Spinal cord (tissue), 10 donors: ENCODE measurements at places on chromosomes 1 and 21.

- peaks cover 5% of the 10 kb centered on the region for H3K4me1 ChIP-seq
- peaks cover 67% of the 10 kb centered on the region for H3K36me3 ChIP-seq
- H3K4me3 ChIP-seq: no peak overlapping the region
- no peak for DNase-seq
Measured at GRCh38 chr1:44220001-44220751, 6.9 kb downstream of the DMAP1 start.

- no peaks in the 10 kb centered on the region for H3K27me3 ChIP-seq
- H3K4me1 ChIP-seq: no peaks in the 10 kb centered on the region
- H3K27ac ChIP-seq: no peak overlapping the region
- DNase-seq: no peak
Measured at GRCh38 chr1:225413708-225414375, 14.0 kb downstream of the LBR start.

DNA sequence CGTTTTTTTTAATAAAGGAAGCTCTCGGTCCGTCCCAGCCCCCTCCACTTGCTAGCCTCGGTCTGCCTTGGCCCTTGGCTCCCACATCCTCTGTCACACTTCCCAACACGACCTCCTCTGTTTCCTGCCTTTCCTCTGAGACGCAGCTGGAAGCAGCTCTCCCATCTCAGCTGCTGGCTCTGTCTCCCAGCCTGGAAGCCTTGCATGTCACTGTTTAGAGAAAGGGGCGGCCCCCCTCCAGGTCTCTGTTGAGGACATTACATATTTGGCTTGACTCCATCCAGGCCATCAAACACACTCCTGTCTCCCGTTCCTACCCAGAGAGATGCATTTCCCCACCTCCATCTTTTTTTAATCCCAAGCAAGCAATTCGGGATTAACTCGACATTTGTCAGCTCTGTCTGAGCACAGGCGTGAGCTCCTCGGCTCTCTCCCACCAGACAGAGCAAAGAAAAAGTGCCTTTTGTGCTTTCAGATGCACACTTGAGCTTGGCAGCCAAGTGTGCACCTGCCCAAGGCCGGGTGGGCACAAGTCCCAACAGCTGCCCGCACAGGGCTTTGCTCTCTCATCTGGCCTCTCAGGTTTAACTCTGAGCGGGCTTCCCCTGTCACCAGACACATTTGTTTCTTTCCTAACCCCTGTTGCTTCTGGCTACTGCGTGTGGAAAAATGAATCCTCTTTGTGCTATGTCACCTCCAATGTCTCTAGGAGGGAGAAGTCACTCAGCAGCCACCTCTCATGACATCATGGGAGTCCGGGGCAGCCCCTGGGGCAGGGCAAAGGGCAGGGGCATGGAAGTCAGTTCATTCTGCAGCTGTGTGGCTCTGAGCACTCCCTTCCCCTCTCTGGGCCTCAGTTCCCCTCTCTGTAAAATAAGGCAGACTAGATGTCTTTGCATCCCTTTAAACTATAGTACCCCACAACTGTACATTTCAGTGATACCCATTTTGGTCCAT, 108.3 kb downstream of the KCND3 start:
- peak overlapping the region; percentile 71 for H3K27ac ChIP-seq
- peak; percentile 95 for DNase-seq
- no peak overlapping the region for H3K4me3 ChIP-seq
- H3K27me3 ChIP-seq: no peaks in the 10 kb centered on the region

DNA sequence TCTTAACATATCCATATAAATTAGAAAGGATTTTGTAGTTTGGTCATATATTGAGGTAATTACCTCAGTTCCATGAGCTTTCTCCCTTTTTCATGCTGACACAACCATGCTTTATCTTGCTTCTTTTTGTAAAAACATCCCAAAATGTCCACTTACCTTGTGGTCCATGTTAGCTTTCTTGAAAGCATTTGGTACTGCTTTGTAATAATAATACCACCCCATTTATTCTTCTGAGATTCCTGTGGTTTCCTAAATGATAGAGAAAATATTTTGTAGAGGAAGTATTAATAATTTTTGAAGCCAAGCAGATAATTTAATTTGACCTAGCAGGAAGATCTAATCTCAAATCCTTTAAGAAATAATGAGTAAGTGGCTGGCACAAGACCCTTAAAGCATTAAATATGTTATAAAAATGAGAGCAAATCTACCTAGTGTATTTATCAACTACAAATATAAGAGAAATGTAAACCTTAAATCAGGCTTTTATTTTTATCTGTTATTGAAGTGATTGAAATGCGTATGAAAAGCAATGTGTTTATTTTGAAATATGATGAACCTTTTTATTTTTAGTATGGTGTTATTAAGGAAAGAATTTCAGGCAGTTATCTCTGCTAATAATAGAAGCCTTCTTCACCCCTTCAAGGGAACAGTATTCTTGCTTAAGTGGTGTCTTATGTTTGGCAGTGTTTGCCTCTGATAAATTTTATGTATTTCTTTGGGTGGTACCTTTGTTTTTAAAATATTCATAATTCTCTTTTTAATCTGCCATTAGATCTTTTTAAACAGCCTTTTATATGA, 9.2 kb downstream of the PRKAA2 start:
- no peak overlapping the region for H3K27ac ChIP-seq
- no peak for DNase-seq
- H3K27me3 ChIP-seq: no peaks in the 10 kb centered on the region
- no peaks in the 10 kb centered on the region for H3K4me1 ChIP-seq
- no peaks in the 10 kb centered on the region for H3K36me3 ChIP-seq

DNA sequence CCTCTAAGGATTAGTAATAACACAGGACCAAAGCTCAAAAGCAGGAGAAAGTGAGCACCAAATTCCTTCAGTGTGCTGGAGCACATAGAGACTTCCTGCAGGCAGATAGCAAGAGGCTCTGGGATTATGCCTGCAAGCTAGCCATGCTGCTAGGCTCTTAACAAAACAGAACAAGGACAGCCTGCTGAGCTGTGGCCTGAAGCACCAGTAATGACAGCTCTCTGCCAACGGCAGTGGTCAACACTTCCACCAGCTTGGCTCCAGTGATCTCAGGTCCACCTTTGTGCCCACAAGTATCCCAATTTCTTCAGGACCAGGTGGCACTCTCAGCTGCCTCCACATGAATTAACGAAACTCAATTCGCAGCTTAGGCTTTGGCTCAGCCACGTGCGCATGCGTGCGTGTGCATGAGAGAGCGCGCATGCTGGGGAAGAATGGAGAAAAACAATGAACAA, 64.2 kb downstream of the SLC45A1 start:
- H3K27ac ChIP-seq: peak overlapping the region; percentile 17
- no peaks in the 10 kb centered on the region for H3K27me3 ChIP-seq
- no peak for DNase-seq
- H3K36me3 ChIP-seq: peaks cover 3% of the 10 kb centered on the region
- peaks cover 40% of the 10 kb centered on the region for H3K4me1 ChIP-seq

DNA sequence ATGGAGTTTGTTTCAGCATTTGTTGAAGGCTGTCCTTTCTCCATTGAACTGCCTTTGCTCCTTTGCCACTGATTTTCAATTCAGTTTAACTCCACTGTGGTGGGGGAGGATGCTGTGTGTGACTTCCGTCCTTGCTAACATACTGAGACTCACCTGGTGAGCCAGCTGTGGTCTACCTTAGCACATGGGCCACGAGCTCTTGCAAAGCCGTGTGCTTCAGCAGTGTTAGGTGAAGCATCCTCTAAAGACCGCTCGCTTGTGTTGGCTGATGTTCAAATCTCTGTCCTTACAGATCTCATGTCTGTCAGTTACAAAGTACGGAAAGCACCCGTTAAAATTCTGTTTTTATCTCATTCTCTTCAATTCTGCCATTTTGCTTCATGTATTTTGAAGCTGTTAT, 3.6 kb upstream of the SPATC1L start:
- H3K27ac ChIP-seq: no peak overlapping the region
- no peak overlapping the region for H3K4me3 ChIP-seq
- peaks cover 22% of the 10 kb centered on the region for H3K4me1 ChIP-seq
- H3K36me3 ChIP-seq: peaks cover 47% of the 10 kb centered on the region

DNA sequence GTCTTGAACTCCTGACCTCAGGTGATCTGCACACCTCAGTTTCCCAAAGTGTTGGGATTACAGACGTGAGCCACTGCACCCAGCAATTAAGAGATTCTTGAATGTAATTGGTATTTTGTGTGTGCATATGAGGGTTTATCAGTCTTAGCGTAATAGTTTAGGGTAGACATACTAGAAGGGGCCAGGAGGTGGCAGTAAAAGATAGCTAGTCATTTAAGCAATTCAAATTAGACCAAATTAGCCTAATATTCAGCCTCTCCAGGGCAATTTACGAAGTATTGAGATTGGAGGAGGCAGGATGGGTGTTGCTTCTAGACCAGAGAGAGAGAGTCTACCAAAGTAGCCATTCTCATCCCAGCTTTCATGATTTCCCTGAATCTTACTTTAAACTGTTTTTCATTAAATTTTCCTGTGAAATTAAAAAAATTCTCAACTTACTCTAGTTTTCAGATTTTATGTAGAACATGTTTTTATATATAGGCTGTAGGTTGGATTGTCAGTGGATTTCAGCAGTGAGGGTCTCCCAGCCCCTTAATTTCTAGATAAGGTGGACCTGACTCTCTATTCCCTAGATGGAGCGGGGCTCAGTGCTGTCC, 119.7 kb downstream of the HHAT start:
- no peaks in the 10 kb centered on the region for H3K36me3 ChIP-seq
- no peaks in the 10 kb centered on the region for H3K4me1 ChIP-seq
- H3K27ac ChIP-seq: no peak overlapping the region
- no peak overlapping the region for H3K4me3 ChIP-seq
- no peaks in the 10 kb centered on the region for H3K27me3 ChIP-seq

DNA sequence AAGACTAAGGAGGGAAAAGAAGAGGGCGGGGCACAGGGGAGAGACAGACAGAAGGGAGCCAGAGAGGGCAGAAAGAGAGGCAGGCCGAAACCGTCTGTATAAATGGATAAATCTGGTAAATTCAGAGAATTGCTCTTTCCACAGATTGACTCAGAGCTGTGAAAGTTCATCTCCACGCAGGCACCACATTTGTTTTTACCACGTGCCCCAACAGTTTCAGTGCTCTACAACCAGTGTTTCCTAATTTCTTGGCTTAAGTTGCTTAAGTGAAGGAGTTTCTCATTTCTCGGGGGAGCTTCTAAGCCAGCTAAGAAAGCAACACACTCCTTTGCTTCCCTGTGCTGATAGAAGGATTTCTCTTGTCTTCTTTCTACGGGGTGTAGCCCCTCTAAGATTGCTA, 87.1 kb downstream of the ENAH start:
- peaks cover 13% of the 10 kb centered on the region for H3K36me3 ChIP-seq
- H3K4me1 ChIP-seq: no peaks in the 10 kb centered on the region
- no peaks in the 10 kb centered on the region for H3K27me3 ChIP-seq
- no peak overlapping the region for H3K27ac ChIP-seq
- no peak overlapping the region for H3K4me3 ChIP-seq
- DNase-seq: no peak

DNA sequence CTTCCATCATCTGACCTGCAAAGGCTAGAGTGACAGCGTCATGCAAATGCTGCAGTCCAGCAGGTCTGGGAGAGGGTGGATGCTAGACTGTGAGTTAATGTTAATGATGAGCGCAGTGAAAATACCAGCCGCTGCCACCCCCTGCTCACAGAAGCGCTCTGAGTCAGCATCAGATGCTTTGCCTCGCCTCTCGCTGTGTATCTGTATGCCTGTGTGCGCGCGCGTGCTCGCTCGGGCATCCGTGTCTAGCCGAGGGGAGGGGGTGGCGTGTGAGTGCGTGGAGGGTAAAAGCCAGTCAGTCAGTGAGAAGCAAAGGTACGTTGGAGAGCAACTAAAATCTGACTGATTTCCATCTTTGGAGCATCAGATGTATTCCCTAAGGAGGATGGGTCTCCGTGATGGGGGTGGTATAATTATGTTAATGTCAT, 858.7 kb downstream of the USP25 start:
- H3K4me1 ChIP-seq: peaks cover 11% of the 10 kb centered on the region
- no peaks in the 10 kb centered on the region for H3K27me3 ChIP-seq
- H3K4me3 ChIP-seq: peak overlapping the region; percentile 49
- H3K36me3 ChIP-seq: no peaks in the 10 kb centered on the region

- H3K27ac ChIP-seq: no peak overlapping the region
- no peak for DNase-seq
- no peaks in the 10 kb centered on the region for H3K36me3 ChIP-seq
- no peaks in the 10 kb centered on the region for H3K4me1 ChIP-seq
- H3K27me3 ChIP-seq: no peaks in the 10 kb centered on the region
Measured at GRCh38 chr21:29145354-29145782, 14.9 kb downstream of the MAP3K7CL start.

DNA sequence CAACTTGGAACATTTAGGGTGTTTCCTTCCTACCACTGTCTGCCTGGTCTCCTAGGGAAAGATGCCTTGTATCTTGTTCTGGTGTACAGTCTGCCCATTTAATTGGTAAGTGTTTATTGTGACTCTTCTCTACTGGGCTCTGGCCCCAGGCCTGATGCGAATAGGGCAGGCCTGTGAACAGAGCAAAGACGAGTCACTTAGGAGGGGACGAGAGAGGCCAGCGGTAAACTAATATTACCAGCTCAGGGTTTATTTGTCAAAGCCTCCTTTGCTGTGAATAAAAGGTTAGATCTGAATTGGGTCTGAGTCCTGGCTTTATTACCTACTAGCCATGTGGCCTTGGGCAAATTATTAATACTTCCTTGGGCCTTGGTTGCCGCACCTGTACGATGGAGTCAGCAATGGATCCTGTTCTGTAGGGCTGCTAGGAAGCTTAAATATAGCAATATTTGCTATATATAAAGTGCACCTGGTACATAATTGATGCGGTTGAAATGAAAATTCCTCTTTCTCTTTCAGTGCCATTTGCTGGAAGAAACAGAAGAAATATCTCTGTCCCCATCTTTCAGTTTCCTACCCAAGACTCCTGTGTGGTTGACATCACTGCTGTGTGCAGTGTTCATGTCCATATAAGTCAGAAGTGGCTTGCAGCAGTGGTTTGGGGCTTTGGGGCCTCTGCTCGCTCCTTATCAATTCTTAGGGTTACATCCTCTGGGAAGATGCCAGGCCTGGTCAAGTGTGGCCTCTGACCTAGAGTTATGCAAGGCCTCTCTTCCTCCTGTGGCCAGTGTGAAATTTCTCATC, 32.4 kb downstream of the MAPKAPK2 start:
- H3K4me1 ChIP-seq: peaks cover 4% of the 10 kb centered on the region
- no peak overlapping the region for H3K4me3 ChIP-seq

DNA sequence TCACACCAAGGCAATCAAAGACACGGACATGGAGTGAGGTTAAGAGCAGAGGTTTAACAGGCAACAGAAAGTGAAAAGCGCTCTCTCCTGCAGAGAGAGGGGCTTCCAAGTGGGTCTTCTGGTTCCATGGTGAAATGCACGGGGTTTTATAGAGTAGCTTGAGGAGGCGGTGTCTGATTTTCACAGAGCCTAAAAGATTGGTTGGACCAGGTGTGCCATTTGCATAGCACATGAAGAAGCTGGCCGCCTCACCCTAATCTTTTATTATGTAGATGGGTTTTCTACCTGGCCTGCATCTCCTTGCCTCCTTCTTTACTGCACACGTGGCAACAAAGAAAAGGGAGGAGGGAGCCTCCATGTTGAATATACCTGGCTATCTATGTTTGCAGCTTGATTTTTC, 197.3 kb downstream of the RYR2 start:
- H3K27me3 ChIP-seq: no peaks in the 10 kb centered on the region
- H3K4me3 ChIP-seq: no peak overlapping the region
- DNase-seq: no peak
- H3K36me3 ChIP-seq: no peaks in the 10 kb centered on the region
- H3K4me1 ChIP-seq: no peaks in the 10 kb centered on the region
- no peak overlapping the region for H3K27ac ChIP-seq
